ENCODE measurements at places on chromosomes 12 and 14.
A peak's percentile ranks its signal among the peaks of the same experiment; 100 is the strongest.

- DNase-seq = no peak
Measured at GRCh38 chr14:56122301-56122700, 4.1 kb downstream of the PELI2 start.

DNA sequence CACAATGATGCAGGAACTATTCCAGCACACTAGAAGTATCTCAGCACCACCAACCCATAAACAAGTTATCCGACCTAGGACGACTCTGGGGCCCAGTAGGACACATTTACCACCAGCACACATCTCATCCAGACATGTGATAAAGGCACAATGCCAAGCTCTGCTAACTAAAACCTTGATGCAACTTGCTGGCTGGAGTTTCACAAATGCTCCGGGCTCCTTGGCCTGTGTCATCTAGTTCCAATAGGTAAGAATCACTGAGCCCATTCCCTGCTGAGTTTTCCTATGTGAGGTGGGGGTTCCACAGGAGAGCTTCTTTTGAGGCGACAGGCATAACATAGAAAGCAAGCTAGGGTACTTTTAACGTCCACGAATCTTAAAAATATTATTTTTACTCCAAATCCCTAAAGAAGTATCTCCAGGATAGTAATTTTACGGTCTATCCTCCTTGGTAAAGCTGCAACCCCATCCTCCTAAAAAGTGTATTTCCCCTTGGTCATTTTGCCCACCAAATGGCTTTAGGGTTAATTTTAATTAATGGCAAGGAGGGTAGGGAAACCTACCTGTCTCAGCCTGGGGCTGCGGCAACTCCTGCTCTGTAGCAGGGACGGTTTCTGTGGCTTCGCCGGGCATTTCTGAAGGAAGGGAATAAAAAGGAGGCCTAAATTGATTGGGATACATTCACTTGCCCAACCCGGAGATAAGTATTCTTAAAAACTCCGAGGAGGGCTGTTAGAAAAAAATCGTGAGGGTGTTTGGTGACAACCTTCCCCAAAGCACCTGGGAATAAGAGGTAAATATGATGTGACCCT lies 1.0 kb downstream of the NACA start:
- DNase-seq = no peak

GRCh38 chr12:127810041-127810440 lies 456.9 kb upstream of the TMEM132C start:
- peak; percentile 27 for DNase-seq

DNA sequence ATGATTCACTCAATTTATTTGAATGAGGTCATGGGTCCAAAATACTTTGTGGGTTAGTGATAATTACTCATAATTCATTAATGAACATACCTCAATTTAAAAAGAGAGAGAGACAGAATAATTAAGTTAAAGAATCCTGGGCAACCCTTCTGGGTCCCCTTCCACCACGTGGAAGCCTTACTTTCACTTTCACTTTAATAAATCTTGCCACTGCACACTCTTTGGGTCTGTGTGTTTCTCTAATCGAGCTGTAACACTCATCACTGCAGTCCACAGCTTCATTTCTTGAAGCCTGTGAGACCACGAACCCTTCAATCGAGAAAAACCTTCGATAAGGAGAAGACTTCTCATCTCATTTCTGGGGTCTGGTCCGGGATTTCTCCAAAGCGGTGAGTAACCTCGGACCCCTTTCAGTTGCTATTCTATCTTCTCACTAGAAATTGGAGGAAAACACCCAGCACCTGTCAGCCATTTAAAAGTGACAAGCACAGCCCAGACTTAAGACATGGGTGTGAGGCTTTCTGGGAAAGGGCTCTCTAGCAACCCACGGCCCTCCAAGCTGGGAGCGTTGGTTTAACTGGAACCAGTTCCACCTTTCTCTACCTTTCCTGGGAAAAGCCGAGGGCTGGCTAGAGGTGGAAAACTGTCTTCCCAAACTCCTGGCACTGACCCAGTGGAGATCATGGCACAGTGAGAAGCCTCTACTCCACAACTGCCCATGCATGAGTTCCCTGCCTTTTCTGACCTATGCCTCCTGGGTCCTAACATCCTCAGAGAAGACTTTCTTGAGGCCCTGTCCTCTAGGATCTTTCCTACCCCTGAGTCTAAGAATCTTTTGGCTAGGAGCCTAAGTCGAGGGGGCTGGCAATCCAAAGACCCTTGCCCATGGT lies 148.8 kb upstream of the ATF7IP start:
- no peak for DNase-seq

DNA sequence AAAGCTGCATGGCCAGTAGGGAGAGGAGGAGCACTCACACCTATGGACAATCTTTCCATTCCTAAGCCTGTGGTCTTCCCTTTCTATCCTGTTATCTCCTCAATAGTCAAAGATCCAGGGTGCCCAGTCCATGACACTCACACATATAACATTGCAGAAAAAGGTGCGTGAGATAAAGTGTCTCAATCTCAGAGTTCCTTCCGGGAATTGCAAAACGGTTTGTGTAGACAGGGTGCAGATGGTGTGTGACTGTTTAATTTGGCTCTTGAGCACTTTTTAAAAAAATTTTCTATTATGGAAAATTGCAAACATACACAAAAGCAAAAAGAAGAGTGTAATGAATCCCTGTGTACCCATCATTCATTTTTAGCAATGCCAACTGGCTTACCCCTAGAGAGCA lies 1493.6 kb downstream of the AACS start:
- no peak for DNase-seq

DNA sequence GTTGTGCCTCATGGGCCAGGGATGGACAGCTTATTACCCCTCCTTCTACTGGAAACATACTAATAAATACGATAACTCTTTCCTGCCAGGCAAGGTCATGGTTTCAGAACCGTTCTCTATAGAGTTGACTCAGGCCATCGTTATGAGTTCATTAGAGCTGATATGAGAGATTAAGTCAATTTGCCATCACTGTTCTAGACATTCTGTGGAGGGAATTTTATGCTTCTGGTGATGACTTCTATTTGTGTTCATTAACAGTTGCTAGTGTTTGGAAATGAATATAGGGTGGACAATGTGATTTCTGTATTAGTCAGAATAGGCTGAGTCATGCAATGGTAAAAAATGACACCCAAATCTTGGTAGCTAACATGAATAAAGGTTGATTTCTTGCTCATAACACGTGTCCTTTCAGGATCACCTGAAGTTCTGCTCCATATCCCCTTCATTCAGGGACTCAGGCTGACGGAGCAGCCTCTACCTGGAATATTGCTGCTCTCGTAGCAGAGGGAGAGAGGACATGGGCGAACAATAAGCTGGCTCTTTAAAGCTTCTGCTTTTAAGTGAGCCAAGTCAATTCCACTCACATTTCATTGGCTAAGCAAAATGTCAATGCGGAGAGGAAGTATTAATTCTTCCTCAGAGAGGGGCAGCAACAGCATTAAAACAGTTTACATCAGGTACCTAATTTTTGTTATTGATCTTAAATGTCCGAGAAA lies 18.5 kb upstream of the TBPL2 start:
- no peak for DNase-seq

DNA sequence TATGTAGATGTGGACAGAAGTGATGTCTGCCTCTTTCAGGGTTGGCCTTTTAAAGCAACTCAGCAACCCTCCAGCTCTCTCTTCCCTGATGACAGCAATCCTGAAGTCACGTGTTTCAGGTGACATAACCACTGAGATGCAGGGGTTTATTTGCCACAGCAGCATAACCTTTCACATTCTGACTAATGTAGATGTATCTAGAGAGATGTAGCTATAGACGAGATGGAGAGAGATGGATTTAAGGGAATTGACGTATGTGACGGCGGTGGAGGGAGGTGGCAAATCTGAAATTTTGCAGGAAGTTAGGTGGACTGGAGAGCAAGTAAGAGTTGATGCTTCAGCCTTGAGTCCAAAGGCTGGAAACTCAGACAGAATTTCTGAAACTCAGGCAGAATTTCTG lies 126.0 kb downstream of the ZFP36L1 start:
- DNase-seq = no peak

GRCh38 chr12:39278426-39278825 lies 164.5 kb downstream of the KIF21A start:
- no peak for DNase-seq

DNA sequence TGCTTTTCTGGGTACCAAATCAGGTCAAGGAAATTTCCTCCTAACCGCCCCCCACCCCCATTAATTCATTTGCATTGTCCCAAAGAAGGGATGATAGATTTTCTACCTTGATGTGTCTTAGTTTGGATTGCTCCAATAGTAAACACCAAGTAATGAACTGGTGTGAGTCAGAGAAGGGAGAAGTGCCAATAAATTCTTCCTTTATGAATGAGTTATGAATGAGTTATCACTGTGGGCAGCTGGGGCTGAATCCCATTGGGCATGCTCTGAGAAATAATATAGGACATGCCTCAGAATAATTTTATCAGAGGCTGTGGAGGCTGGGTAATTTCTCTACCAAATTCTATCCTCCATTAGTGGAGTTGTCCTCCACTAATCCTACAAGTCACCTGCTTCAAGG lies 277.9 kb upstream of the FLRT2 start:
- DNase-seq = no peak

GRCh38 chr14:65062096-65063075 lies 39.9 kb downstream of the MAX start:
- DNase-seq = no peak

GRCh38 chr12:90921536-90921935 lies 33.4 kb downstream of the CCER1 start:
- no peak for DNase-seq

DNA sequence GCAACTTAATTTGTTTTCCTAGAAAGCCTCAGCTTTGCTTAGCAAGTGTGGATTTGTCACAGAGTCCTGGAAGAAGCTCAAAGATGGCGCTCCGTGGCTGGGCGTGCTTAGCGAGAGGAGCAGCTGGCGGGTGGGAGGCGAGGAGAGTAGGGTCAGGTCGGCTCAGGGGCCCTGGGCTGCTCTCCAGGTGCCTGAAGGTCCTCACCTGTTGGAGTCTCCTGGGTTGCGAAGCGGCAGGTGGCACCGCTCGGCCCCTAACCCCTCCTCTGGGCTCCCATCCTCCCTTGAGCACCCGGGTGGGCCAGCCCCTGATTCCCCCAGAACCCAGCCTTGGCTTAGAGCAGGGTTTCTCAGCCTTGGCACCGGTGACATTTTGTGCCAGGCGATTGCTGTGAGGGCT lies 25.1 kb downstream of the LRTM2 start:
- no peak for DNase-seq

DNA sequence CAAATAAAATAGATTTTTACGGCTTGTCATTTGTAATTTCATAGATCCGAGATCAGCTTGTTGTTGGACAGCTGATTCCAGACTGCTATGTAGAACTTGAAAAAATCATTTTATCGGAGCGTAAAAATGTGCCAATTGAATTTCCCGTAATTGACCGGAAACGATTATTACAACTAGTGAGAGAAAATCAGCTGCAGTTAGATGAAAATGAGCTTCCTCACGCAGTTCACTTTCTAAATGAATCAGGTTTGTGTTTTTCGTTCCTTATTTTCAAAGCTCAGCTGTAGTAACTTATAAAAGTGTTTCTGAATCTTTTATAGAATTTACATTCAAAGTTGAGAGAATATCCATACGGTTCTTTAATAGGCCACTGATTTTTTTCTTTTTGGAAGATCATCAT lies 89.1 kb downstream of the LRRK2 start:
- DNase-seq = no peak

- DNase-seq = no peak
Measured at GRCh38 chr14:81276073-81277069, 55.6 kb upstream of the GTF2A1 start.

GRCh38 chr14:29339494-29340172 lies 573.0 kb downstream of the FOXG1 start:
- DNase-seq = no peak

DNA sequence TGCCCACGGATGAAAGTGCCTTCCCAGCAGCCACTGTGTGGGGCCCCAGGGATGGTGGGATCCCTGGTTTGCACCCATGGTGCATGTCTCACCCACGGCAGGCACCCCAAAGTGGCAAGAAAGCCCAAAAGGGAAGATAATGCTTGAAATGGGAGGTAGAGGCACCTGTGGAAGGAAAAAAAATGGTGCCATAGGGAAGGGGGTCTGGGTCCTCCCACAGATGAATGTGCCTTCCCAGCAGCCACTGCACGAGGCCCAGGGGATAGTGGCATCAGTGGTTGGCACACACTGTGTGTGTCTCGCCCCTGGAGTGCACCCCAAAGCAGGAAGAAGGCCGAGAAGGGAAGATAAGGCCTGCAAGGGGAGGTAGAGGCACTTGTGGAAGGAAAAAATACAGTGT lies 264.2 kb downstream of the ALG10 start:
- DNase-seq = no peak

GRCh38 chr12:32080435-32080834 lies 26.2 kb upstream of the BICD1 start:
- no peak for DNase-seq

DNA sequence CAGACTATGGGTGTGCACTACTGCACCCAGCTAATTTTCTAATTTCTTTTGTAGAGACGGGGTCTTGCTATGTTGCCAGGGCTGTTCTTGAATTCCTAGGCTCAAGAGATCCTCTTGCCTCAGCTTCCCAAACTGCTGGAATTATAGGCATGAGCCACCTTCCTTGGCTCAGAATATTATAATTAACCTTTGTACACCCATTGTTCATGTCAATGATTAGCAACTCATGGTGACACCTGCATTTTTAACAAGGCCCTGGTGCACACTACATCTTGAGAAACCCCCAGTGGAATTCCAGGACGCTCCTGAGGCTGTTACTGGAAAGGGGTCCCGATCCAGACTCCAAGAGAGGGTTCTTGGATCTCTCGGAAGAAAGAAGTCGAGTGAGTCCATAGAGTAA lies 28.3 kb upstream of the CCDC63 start:
- DNase-seq = no peak

- DNase-seq = no peak
Measured at GRCh38 chr12:47736216-47736615, 10.9 kb upstream of the ENDOU start.

- DNase-seq = no peak
Measured at GRCh38 chr12:5051334-5051733, 7.7 kb downstream of the KCNA5 start.

GRCh38 chr12:123474485-123475245 lies 16.7 kb downstream of the SNRNP35 start:
- no peak for DNase-seq

DNA sequence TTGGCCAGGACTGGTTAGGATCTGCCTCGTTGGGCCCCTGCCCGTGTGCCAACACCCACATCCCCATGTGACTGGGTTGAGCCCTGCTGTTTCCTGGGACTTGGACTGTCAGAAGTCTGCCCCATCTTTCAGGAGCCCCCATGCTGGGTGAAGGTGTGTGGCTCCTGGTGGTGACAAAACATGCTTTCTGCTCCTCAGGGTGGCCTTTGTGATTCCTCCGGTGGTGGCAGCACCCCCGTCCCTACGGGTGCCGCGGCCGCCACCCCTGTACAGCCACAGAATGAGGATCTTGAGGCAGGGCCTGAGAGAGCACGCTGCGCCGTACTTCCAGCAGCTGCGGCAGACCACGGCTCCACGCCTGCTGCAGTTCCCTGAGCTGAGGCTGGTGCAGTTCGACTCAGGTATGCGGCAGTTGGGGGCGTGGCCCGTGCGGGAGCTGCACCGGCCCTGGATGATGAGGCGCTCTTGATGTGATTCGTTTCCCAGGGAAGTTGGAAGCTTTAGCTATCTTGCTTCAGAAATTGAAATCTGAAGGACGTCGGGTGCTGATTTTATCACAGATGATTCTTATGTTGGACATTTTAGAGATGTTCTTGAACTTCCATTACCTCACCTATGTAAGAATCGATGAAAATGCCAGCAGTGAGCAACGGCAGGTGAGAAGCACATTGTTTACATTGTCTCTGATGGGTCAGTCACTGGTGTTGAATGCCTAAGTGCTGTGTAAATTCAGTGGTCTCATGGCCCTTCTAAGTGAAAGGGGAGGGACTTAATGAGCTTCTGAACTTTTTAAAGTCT lies 80.0 kb downstream of the EP400 start:
- DNase-seq = no peak

GRCh38 chr12:67649570-67650387 lies 1.2 kb downstream of the DYRK2 start:
- peak; percentile 42 for DNase-seq

- no peak for DNase-seq
Measured at GRCh38 chr12:47407463-47408129, 298.2 kb downstream of the RPAP3 start.
